Naive thymus-derived CD8-positive, alpha-beta T cell (primary cell): ENCODE measurements at places on chromosomes 6 and 20.

DNA sequence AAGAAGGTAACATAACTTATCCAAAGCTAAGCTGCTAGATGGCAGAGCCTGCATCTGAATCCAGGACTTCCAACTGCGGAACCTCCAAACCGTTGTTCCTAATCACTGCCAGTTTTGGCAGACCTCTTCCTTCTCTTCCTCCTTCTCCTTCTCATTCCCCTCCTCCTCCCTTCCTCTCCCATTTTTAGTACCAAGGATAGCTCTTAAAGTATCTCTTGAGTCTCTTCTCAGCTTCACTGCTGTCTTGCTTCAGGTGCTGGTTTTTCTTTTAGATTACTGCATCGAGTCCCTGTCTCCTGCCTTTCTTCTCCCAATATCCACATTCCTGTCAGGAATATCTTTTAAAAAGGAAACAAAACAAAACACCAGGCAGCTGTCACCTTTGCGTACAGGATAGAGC lies 77.1 kb downstream of the CDYL start:
- no peak for DNase-seq

GRCh38 chr6:123329337-123329736 lies 307.4 kb downstream of the TRDN start:
- no peak for DNase-seq

DNA sequence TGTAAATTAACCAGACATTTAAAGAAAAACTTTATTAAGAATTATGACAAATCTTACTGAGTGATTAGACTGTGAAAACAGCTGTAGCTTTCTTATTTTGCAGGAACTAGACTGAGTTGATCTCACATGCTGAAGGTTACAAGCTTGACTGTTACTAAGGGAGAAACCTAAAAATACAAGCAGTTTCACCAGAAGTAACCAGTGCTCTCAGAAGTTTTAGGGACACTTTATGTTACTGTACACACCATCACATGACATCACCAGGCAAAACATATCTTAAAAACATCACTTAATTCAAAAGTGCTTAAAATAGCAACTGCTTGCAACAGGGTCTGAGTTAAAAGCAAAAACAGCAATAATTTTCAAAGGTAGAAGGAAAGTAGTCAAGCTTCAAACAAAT lies 5.4 kb downstream of the FBXO30 start:
- DNase-seq: no peak

GRCh38 chr20:43870484-43870883 lies 44.2 kb upstream of the TOX2 start:
- no peak for DNase-seq

DNA sequence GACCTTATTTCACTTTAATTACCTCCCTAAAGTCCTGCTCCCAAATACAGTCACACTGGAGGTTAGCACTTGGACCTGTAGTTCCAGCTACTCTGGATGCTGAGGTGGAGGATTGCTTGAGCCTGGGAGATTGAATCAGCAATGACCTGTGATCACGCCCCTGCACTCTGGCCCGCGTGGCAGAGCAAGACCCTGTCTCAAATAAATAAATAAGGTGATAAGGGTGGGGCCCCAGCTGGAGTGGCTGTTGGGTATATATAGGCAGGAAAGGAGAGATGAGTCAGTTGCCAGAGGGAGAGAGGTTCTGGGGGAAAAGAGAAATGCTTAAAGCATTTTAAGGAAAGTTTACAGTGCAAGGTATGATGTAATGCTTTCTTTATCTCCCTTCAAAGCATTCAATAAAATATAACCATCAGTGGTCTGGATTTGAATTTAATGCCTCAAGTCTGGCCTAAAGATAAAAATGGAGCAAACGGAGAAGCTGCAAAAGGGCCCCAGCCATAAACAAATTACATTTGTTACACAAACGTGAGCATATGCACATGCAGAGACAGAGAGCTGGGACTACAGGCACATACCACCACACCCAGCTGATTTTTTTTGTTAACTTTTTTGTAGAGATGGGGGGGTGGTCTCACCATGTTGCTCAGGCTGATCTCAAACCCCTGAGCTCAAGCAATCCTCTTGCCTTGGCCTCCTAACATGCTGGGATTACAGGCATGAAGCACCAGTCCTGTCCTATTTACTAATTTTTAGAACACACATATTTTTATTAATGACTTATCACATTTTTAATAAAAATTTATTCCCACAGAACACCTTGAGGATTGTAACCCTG lies 6.1 kb upstream of the PM20D2 start:
- no peak for DNase-seq

- no peak for DNase-seq
Measured at GRCh38 chr6:101534386-101534785, 140.9 kb downstream of the GRIK2 start.
